ENCODE measurements at places on chromosomes 6 and 20. TPM values are rescaled to one million over a fixed set of nuclear protein-coding genes. Genes with fewer than 3 reads are reported as not detected.

The PTCHD4 gene
- total RNA-seq = 0.12 TPM

The SCRT2 gene
- not detected for total RNA-seq

The BMP7 gene
- 2.0 TPM for total RNA-seq

The FOXA2 gene
- total RNA-seq = 6.2 TPM

The HDGFL1 gene
- not detected for total RNA-seq

The OLIG3 gene
- total RNA-seq = not detected

The LPIN3 gene
- total RNA-seq = 48.0 TPM

The HSPA1B gene
- 254 TPM for total RNA-seq

The SPAG4 gene
- 5.9 TPM for total RNA-seq
